ENCODE measurements at places on chromosomes 3 and 15. TPM values are rescaled to one million over a fixed set of nuclear protein-coding genes. Genes with fewer than 3 reads are reported as not detected.

ZNF385D gene
- total RNA-seq = 0.44 TPM

EPHA6 gene
- total RNA-seq = 0.30 TPM

ATP8B4 gene
- not detected for total RNA-seq

ST3GAL6 gene
- total RNA-seq = 1.4 TPM

NEIL1 gene
- total RNA-seq = not detected

SERPINI1 gene
- total RNA-seq = 11.9 TPM

CACNA2D3 gene
- 1.2 TPM for total RNA-seq

ABHD6 gene
- 1.9 TPM for total RNA-seq

CD96 gene
- not detected for total RNA-seq

ALDH1A2 gene
- total RNA-seq = 0.99 TPM

BNC1 gene
- 23.5 TPM for total RNA-seq

FBXL2 gene
- total RNA-seq = 6.8 TPM

TM4SF1 gene
- 408 TPM for total RNA-seq

SOX14 gene
- total RNA-seq = not detected

SRGAP3 gene
- 0.07 TPM for total RNA-seq

FBXW12 gene
- not detected for total RNA-seq

GPR160 gene
- total RNA-seq = 4.3 TPM

SKOR1 gene
- not detected for total RNA-seq

LPCAT4 gene
- total RNA-seq = 2.2 TPM

CX3CR1 gene
- not detected for total RNA-seq

ISL2 gene
- 3.6 TPM for total RNA-seq

CDHR4 gene
- total RNA-seq = 0.10 TPM

GNAT1 gene
- total RNA-seq = not detected

TMEM158 gene
- total RNA-seq = 17.0 TPM

STXBP5L gene
- total RNA-seq = not detected

GPR176 gene
- total RNA-seq = 59.6 TPM

LEKR1 gene
- 1.6 TPM for total RNA-seq

PFKFB4 gene
- 3.2 TPM for total RNA-seq

FAM81A gene
- total RNA-seq = not detected

RPL35A gene
- 2,822 TPM for total RNA-seq

GABRA5 gene
- 0.49 TPM for total RNA-seq

Data from MG63 (cell line).